ENCODE measurements at places on chromosomes 2 and 18.

DNA sequence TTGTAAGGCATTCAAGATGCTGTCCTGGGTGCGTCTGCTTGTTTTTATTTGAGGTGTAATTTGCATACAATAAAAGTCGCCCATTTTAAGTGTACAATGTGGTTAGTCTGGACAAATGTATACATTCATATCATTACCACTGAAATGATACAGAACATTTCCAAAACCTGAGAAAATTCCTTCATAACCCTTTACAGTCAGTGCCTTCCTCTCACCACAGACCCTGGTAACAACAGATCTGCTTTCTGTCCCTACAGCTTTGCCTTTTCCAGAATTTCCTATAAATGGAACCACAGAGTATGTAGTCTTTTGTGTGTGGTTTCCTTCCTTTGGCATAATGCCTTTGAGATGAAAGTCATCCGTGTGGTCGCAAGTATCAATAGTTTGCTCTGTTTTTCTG is 45.8 kb upstream of the NFU1 start:
- DNase-seq, result no peak

GRCh38 chr2:17951563-17951962 is 73.1 kb downstream of the KCNS3 start:
- no peak for DNase-seq

- DNase-seq, result no peak
These were observed 76.1 kb downstream of the AFF3 start for GRCh38 chr2:100066246-100066645.

DNA sequence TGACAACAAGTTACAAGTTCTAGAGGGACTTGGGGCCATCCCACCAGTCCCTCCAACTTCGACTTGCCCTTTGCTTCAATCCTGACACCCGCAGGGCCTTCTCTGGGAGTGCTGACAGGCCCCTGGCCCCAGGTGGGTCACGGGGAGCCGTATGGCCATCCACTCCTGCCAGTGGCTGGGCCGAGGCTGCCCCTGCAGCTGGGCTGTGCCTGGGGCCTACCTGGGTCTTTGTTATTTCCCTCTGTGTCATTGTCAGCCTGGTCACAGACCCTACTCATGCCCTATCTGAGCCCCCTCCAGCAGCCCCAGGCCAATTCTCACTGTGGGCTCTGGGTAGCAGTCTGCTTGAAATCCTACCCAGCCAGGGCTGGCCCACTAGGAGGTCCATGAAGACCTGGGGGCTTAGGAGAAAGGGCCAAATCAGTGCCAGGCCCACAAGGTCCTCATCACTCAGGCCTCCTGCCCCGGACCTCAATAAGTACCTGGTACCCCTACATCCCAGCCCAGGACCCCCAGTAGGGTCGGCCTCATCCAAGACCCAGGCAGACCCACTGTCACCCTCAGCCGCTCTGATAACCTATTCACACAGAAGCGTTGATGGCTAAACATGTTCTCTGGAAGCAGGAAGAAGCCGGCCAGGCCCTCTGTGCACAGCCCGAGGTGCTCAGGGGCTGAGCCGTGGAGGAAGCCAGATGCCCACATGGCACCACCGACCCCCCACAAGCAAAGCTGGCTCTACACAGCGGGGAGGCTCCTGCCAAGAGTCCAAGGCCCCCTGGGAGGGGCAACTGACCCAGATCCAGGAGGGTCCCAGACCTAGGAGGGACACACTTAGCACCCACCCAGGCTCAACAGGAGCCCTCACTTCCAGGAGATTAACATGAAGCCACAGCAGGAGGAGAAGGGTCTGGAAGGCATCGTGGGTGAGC is 57.7 kb downstream of the BIN1 start:
- DNase-seq, result no peak

GRCh38 chr2:73914667-73915066 is 12.0 kb upstream of the DGUOK start:
- no peak for DNase-seq

DNA sequence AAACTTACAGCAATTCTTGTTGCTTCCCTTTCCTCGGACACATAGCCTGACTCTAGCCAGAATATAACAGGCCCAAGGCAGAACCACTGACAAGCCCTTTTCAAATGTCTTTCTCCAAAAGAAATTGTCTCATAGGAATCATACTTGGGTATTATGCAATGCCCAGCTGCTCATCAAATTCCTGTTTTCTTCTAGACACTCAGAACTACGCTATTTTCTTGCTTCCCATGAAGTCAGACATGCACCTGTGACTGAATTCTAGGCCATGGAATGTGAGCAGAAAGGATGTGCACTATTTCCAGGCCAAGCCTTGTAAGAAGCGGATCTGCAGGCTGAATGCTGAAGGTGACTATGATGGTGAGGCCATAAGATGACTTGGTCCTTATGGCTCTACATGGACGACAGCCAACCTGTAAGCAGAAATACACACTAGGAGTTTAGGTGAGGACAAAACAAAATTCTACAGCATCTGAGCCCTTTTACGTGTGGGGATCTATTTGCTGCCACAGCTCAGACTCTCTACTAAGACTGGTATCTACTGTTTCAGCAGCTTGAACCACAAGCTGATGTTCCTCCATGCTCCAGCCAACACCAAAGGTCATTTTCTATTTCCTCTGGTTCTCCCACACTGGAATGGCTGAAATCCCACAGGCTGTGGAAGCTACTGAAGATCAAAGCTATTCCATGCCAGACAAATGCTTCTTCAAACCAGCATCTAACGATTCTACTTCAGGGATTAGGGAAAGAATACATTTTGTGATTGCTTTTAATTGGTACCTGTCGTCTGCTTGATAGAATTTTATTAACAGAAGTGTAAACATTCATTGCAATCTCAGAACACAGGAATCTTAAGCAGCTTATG is 378.7 kb downstream of the RBM43 start:
- no peak for DNase-seq

DNA sequence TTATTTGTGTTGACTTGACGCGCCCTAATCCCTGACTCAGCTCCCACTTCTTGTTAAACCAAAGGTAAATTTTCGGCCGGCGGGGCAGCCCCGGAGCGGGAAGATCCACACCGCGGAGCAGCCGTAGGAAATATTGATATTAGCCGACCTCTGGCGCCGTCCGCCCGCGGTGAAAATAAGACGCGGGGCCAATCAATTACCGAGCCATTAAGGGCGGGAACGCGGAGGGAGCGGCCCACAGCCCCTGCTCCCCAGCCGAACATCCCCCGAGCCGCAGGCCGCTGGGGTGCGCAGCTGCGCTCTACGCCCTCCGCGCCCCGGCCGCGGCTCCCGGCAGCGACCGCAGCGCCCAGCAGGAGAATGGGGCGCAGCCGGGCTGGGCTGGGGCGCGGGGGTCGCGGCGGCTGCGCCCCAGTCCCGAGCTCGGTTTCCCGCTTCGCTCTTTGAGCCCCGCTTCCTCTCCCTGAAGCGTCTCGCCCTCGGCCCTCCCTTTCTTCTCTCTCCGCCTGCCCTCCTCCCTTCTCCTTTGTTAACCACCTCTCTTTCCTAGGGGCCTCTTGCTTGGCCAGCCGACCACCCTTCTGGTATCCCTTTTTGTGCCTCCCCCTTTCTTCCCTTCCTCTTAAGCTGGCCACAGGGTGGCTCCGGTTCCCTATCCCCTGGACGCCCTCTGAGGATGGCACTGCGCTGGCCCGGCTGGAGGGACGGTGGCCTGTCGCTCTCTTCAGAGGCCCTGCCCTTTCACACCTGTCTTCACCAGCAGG is 40.9 kb downstream of the CELF4 start:
- DNase-seq, result no peak

DNA sequence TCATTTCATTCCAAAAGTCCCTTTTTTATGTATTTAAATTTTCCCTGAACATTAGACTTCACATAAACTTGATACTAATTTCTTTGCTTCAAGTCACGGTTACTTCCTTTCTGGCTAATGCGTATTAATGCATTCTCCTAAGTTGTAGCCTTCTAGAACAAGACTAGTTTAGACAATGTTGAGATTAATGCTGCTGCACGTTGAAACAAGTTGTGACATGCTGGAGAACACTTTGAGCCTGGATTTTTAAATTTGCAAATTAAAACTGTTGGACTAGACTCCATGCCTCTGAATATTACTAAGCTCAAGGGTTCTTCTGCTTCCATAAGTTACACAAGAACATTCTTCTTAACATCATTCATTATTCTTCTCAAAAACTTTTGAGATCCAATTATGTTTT is 29.1 kb downstream of the ID2 start:
- no peak for DNase-seq

DNA sequence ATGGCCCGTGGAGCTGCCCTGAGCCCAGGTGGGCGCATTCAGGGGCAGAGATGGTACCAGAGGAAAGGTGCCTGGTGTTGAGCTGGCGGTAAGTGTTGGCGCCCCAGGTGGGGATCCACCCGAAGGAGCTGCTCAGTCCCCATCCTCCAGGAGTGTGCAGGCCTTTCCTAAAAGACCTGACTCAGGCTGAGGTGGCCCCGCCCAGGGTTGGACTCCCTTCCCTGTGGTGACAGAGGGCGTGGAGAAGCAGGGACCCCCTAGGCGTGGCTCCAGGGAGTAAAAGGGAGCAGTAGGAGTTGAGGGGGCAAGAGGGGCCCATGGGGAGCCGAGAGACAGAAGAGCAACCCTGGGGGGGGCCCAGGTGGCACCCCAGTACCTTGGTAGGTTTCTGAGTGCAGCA is 2.4 kb downstream of the OXER1 start:
- DNase-seq, result no peak

- no peak for DNase-seq
These were observed 54.6 kb upstream of the TNP1 start for GRCh38 chr2:216914491-216914890.

GRCh38 chr18:45231617-45232016 is 383.7 kb upstream of the SLC14A2 start:
- no peak for DNase-seq

DNA sequence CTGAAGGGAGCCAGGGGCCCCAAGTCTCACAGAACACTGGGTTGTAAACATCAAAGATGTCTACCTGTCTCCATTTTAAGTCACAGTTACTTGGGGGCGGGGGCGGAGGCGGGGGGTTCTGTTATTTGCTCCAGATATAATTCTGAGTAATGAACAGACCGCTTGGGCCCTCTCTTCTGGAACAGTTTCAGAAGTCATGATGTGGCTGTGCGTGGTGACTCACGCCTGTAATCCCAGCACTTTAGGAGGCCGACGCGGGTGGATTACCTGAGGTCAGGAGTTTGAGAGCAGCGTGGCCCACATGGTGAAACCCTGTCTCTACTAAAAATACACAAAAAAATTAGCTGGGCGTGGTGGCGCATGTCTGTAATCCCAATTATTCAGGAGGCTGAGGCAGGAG is 157.9 kb upstream of the APCDD1 start:
- DNase-seq, result no peak
